Activated CD4-positive, alpha-beta T cell treated with anti-CD3 and anti-CD28 coated beads for 36 hours (primary cell): ENCODE measurements at places on chromosomes 2 and 18. TPM values are rescaled to one million over a fixed set of nuclear protein-coding genes. Genes with fewer than 3 reads are reported as not detected.
A peak's percentile ranks its signal among the peaks of the same experiment; 100 is the strongest.

DNA sequence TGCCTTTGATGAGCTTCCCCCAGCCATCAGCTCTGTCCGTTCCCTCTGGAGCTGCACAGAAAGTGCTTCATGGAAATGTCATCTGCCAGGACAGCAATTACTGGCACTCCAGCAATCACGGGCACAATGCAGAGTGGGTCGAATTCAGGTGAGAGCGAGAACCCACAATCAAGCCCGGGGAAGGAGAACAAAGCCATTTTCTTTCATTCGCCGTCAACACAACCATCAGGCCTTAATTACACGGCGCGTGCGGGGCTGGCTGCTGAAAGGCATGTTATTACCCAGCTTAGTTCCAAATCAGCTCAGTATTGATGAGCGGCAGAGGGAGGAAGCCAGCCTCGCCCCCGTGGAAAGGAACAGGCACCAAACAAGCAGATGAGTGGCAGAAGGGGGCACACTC, 143.9 kb downstream of the MYT1L start:
- no peak for DNase-seq

DNA sequence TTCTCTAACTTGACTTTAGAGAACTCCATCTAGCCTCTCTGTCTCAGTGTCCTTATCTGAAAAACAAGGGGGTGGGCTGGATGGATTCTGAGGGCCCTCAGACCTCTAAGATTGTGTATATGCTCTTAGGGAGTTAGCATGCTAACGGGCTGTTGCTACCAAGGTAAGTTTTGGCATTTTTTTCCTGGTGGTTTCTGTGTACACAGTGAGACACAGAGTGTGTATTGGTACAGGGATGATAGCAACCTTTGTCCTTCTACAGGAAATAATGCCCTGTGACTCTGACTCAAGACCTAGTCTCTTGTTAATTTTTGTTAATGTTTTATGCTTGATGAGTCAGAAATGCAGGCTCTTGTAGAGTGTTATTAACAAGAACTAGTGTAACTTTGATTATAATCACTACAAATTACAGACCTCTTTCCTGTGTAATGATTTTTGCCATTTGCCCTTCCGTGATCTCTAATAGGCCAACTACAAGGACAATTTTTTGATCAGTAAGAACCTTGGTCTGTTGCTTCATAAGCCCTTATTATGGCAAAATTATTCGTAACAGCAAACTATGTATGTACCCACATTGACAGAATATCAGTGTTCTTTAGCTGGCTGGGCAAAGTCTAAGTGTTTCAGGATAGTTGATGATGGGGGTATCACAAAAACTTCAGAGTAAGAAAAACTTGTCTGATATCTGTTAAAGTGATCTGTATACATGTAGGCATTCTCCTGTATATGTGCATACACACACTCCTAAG, 89.7 kb downstream of the SPTBN1 start:
- DNase-seq = no peak

- DNase-seq = no peak
Observed at GRCh38 chr2:190578158-190579057, 43.9 kb upstream of the NEMP2 start.

- DNase-seq = no peak
Observed at GRCh38 chr2:109256921-109257320, 127.9 kb downstream of the SH3RF3 start.

- no peak for DNase-seq
Observed at GRCh38 chr2:235444101-235444597, 49.7 kb upstream of the AGAP1 start.

DNA sequence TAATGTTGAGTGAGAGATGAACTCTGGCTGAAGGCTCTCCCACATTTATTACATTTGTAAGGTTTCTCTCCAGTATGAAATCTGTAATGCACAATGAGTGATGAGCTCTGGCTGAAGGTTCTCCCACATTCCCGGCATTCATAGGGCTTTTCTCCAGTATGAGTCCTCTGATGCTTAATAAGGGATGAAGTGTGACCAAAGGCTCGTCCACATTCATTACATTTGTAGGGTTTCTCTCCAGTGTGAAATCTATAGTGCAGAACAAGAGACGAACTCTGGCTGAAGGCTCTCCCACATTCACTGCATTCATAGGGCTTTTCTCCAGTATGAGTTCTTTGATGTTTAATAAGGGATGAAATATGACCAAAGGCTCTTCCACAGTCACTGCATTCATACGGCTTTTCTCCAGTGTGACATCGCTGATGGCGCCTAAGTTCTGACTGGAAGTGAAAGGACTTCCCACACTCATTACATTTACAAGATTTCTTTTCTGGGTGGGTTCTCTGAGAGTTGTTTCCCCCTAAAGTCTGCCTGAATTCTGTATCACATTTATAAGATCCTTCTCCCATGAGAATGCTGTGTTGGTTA, 10.2 kb downstream of the ZNF514 start:
- DNase-seq = no peak

GRCh38 chr2:26077291-26077690, 43.4 kb downstream of the RAB10 start:
- no peak for DNase-seq

DNA sequence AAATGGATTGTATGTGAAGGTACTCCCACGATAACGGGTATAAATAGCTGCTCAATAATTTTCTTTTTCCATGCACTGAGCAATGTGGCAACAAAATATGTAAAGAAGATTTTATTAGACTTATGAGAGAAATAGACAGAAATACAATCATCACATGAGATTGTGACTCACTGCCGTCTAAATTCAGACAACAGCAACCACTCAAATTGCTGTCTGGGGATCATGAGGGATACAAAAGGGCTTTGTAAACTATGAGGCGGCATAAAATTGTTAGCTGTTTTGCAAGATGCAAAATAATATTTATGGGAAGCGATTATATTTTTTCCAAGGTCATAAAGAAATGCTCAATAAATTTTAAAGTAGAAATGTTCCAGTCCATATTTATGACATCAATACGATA, 259.1 kb upstream of the AGAP1 start:
- no peak for DNase-seq

- DNase-seq = peak; percentile 67
Observed at GRCh38 chr2:136375017-136375901, 257.3 kb upstream of the CXCR4 start.

TOGARAM2 gene
- 3.3 TPM for total RNA-seq

SKA1 gene
- 38.6 TPM for total RNA-seq

UGT1A1 gene
- total RNA-seq = not detected
